ENCODE measurements at places on chromosomes 13 and 19.

GRCh38 chr13:81051873-81052272, 710.9 kb upstream of the SPRY2 start:
- no peak for DNase-seq

DNA sequence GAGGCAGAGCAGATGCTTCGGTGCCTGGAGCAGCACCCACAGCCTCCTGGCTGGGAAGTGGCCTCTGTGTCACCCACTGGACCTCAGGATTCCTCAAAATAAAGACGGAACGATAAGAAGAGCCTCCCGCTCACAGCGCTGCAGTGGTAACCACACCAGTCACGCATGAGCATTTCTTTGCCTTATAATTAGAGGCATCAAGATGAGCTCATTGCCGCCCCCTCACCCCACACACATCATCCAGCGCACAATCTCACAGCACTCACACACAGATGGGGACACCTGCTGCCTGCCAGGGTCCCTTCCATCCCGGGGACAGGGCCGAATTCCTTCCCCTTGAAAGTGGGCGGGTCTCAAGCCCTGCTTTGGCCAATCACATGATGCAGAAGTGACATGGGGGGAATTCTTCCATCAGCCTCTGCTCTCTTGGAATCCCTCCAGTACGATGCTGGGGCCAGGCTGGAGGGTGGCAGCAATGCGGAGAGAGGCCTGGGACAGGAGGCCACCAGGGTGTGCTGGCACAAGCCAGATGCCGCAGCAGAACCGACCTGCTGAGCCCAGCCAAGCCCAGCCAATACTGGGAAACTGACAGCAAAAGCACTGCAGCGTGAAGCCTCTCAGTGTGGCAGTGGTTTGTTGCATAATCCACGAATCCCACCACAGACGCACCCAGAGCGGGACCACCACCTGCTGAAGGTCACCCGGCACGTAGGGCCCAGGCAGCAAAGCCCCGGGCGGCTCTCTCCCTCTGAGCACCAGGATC, 16.0 kb downstream of the PIP5K1C start:
- no peak for DNase-seq

GRCh38 chr19:3658870-3659745, 32.5 kb upstream of the CACTIN start:
- no peak for DNase-seq

DNA sequence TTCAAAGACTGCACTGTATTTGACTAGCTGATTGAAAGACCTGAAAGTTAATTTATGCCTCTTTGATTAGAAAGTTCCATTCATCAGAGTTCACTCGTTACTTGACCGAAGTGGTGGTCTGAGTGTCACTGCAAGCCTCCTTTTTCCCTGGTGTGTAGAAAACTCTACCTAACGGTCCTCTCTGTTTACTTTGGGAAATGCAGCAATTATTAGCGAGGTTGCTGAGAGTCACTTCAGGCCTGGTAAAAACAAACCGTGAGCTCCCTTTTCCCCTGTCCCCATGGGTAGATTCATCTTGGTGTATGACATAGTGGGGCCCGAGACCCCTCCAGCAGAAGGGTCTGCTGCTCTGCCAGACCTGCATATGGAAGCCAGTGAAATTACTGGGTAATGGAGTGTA, 126.8 kb upstream of the RNF113B start:
- DNase-seq = no peak

DNA sequence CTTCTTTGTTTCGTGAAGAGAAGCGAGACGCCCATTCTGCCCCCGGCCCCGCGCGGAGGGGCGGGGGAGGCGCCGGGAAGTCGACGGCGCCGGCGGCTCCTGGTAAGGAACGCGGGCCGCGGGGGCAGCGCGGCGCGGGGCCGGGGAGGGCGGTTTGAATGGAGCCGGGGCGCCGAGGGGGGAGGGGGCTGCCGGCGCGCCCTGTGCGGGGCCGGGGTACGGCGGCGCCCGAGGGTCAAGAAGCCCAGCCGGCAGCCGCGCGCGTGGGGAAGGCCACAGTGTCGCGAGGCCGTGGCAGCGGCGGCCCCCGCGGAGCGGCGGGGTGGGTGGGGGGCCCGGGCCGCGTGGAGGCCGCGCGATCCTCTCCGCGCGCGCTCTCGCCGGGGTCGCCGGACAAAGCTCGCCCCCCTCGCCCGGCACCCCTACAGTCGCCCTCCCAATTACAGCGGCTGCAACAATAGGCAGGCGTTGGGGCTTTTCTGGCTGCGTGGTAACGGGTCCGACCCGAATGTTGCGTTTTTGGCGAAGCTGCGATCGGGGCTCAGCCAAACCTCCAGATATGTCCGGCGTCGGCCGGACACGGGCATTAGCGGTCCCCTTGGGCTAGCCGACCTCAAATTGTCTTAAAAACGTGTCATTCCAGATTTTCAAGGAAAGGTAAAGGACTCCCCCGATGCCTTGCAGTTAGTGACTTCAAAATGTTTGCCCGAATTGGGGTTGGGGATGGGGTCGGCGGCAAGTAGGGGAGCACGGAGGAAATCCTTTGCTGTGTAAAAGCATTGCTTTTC, 437 bp downstream of the SMARCA4 start:
- DNase-seq = peak; percentile 44
